ENCODE measurements at places on chromosomes 2 and 18. TPM values are rescaled to one million over a fixed set of nuclear protein-coding genes. Genes with fewer than 3 reads are reported as not detected.

DNA sequence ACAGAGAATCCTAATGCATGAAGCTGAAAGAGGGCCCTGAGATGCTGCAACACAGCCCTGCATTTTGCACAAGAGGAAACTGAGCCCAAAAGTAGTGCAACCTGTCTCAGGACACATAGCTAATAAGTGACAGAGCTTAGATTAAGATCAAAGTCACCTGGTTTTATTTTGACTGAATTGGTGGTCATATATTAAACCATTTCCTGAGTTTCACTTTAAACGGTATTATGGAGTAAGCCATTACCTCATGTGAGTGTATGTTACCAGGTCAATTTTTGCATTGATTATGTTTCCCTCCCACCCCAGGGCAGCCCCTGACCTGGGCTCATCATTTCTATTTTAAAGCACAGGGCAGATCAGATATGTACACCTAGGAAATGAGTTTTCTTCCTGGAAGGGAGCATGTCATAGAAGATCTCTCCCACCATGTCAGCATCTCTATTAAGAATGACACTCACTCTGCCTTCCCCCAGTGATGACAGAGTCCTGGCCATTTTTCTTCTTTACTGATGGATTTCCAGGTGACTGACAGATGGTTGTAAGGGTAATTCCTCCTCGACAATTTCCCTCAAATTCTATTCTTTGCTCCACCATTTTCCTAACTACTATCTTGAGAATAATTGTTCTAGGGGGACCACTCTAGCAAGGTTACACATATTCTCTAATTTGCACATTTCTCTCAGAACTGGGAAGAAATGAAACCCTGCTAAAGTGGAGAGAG is 441.3 kb upstream of the SLC14A2 start:
- DNase-seq = no peak

- no peak for DNase-seq
Measured at GRCh38 chr2:240155048-240155744, 14.7 kb upstream of the OTOS start.

DNA sequence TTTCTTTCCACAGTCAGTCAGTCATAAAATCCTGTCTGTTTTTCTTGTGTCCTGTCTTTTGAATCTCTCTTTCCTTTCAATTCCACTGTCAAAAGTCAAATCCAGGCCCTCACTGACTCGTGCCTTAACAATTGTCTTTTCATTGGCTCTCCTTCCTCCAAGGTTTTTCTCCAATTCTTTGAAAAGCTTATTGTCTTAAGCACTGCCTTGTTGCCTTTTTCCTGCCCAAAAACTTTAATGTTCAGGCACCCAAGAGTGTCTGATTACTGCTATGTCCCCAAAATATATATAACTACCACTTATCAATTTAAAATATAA is 13.9 kb upstream of the SULT1C4 start:
- no peak for DNase-seq

- DNase-seq = no peak
Measured at GRCh38 chr18:79007440-79007839, 27.8 kb downstream of the SALL3 start.

- no peak for DNase-seq
Measured at GRCh38 chr18:23560186-23560585, 26.1 kb downstream of the NPC1 start.

DNA sequence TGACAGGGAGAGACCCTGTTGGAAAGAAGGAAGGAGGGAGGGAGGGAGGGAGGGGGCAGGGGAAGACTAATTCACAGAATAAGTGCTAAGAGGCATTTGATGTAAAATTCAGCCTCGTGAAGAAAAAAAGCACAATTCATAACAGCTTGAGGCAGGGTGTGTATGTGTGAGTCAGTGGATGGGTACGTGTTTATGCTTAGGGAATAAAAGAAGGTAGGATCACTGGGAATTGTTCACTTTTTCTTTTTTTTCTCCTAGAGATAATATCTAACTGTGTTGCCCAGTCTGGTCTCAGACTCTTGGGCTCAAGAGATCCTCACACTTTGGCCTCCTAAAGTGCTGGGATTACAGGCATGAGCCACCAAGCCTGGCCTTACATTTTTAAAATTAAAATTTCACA is 39.2 kb downstream of the WDR33 start:
- no peak for DNase-seq

DNA sequence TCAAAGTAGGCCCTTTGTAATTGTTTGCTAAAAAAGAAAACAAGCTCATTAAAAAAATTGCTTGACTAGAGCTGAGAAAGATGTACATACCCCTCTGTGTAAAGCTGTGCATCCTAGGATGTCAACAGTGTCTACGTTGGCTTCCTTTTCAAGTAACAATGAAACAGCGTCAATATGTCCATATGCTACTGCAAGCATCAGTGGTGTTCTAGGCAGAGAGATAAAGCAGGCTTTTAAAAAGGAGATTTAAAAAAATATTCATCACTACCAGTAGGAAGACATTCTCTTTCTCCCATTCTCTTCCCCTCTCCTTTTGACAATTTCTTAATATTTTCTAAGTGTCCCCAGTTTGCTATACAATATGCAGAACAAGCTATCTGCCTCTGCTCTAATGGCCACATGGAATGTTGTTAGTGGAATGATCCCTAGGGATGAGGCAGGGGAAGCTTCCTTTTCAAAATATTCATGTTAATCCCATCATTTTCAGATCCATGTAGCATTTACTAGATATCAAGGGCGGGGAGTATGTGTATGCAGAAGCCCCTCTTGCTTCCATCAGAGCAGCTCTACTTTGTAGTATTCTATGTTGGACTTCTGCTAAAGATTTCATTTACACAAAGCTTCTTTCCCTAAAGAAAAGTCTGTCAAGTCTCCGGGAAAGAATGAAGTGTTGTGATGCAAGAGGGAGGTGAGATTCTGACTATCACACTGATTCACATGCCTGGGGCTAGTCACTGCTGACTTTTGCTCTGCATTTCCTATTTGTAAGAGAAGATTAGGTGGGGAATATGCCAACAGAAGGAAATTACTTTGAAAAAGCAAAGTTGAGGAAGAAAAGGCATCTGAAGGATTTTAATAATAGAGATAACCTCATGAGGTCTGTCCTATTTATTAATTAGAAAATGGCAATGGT is 81.5 kb upstream of the PGAP1 start:
- no peak for DNase-seq

- DNase-seq = no peak
Measured at GRCh38 chr2:105385731-105386540, 12.9 kb downstream of the FHL2 start.

The ZC3H15 gene
- total RNA-seq = 36.3 TPM

DNA sequence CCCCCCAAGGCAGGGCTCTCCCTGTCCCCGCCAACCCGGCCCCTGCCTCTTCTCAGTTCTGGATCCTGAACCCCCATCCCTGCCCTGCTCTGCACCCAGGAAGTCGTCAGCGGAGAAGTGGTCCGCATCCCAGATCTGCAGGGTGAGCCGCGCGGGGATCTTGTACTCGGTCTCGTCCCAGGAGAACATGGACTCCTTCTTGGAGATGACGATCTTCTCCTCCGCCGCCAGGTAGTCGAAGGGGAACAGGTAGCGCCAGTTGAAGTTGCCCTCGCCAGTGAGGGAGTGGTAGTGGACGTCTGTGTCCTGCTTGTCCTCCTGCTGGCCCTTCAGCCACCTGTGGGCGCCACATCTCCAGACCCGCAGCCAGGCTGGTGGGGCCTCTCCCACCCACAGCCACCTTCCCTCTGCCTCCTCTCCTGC is 16.3 kb downstream of the OTOF start:
- peak; percentile 40 for DNase-seq

GRCh38 chr2:42105330-42106256 is 57.8 kb downstream of the PKDCC start:
- peak; percentile 59 for DNase-seq

The L3MBTL4 gene
- 31.4 TPM for total RNA-seq

The ZNF407 gene
- total RNA-seq = 13.1 TPM

GRCh38 chr2:163155279-163155883 is 316.8 kb upstream of the KCNH7 start:
- DNase-seq = no peak

DNA sequence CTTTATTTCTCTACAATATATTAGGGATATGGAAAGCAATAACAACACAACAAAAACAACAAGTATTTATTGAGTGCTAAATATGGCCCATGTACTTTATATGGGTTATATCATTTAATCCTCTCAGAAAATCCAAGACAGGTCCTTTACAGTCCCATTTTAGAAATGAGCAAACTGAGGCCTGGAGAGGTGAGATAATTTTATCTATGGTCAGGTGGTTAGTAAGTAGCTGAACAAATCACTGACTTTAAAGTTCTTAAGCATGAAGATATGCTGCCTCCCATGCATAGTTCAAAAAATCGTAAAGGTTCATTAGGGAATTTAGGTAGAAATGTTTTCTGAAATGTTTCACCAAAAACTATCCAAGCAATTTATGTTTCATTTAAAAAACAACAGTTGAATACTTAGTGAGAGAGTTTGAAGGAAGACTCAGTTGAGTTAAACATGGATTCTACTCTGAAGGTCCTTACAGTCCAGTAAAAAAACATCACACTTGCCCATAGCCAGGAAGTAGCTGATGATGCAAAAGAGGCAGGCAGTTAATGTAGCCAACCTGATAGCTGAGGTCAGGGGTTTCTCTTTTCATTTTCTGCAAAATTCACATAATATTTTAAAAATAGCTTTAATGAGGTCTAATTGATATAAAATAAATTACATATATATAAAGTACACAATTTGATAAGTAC is 7.6 kb upstream of the NFE2L2 start:
- DNase-seq = no peak

GRCh38 chr18:68177807-68178702 is 536.9 kb downstream of the TMX3 start:
- no peak for DNase-seq

Data from right cardiac atrium (tissue), 5 donors.